Activated CD8-positive, alpha-beta T cell treated with anti-CD3 and anti-CD28 coated beads, Interleukin-2, amount 10 ng/mL, durations not matched to agents 7 days and 5 days (primary cell): ENCODE measurements at places on chromosomes 16 and 17. TPM values are rescaled to one million over a fixed set of nuclear protein-coding genes. Genes with fewer than 3 reads are reported as not detected.
A peak's percentile ranks its signal among the peaks of the same experiment; 100 is the strongest.

DNA sequence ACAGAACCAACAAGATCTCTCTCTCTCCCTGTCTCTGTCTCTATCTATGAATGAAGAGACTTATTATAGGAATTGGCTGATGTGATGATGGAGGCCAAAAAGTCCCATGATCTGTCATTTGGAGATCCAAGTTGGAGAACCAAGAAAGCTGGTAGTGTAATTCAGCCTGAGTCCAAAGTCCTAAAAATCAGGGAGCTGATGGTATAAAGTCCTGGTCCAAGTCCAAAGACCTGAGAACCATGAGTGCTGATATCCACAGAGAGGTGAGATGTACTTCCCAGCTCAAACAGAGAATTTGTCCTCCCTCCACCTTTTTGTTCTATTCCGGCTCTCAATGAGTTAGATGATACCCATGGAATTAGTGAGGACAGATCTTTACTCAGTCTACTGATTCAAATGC is 15.4 kb upstream of the TMIGD1 start:
- DNase-seq, result no peak

- DNase-seq, result no peak
Observed at GRCh38 chr17:266701-267667, 85.5 kb upstream of the DOC2B start.

DNA sequence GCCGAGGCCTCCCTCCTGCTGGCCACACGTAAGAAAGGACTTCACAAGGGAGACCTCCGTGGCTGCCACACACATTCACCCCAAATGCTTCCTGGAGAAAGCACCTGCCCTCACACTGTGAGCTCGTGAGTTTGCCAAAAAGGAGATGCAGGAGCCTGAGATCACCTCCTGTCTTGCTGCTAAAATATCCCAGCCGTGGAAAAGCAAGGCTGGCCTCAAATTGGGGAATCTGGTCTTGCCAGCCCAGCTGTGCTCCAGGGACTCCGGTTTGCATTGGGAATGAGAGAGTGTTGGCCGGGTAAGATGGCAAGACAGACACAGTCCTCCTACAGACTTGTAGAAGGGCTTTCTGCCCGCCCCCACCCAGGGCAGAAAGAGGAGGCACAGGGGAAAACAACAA is 13.8 kb downstream of the RBFOX3 start:
- DNase-seq, result no peak

DNA sequence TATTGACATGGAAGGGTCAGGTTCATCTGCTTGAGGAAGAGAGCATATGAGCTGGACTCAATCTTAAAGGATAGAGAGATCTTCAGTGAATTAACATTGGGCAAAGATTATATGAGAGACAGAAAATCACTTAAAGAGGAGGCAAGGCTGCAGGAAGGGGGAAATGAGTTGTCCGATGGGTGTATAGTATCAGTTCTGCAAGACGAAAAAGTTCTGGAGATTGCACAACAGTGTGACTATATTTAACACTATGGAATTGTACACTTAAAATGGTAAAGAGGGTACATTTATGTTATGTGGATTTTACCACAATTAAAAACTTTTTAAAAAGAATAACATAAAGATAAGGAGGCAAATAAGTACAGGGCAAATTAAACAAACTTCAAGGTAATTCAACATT is 80.7 kb downstream of the HELZ start:
- no peak for DNase-seq

DNA sequence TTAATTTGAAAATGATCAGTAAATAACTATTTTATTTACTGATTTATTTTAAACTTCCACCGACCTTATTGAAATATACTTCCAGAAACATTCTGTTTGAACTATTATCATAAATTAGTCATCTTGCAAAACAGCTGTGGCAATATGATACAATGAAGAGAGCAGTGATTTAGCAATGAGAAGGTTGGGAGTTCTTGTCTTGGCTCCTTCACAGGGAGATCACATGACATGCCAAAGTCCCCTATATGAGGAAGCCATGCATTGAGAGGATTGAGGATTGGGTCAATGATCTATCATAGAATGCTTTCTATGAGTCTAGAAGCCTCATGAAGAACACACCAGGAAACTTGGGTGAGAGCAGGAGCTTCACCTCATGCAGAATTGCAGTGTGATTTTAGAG is 222.7 kb downstream of the LGALS9B start:
- DNase-seq, result no peak

GRCh38 chr16:78218279-78218678 is 118.8 kb downstream of the WWOX start:
- DNase-seq, result no peak

DNA sequence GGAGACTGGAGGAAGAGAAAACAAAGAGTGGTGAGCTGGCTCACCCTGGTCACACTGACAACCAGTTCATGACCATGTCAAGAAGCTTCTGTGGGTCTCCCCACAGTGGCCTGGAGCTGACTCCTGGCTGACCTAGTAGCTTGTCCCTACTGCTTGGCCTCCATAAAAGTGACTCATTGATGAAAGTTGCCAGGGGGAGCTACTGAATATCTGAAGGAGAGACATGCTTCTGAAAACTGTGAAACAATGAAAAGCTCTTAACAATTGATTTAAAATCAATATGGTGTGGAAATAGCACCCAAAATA is 22.0 kb downstream of the SMPD3 start:
- no peak for DNase-seq

DNA sequence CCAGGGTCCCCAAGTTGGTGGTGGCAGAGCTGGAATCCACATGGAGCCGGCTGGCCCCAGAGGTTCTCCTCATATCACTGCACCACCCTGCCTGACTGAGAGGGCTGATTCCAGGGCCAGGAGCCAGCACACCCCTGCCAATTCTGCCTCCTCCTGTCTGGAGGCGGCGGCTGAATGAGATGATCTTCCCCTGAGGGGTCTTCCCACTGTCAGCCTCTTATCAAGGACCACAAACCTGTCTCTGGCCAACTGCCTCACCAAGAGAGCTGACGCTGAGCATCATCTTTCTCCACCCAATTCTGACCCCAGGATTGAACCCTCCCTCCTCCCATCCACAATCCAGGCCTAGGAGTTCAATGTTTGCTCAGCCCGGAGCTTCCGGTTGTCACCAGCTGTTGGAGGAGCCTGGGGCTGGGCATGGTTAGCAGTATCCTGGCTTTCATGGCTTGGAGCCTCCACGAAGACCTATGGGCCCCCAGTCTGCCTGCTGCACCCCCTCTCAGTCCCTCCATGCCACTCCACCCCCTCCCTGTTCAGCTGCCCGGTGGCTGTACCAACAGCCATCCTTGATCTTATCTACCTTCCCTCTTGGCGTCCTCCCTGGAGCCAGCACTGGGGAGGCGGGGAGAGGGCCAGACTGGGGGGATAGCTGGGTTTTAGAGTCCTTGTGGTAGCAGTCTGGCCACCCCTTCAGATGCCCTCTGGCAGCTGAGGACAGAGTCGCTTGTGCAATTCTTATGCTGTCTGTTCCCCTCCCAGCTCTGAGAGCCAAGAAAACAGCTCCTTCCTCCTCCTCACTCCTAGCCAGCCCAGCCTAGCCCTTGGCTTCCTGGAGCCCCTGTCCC is 25.6 kb downstream of the ABCC3 start:
- no peak for DNase-seq

DNA sequence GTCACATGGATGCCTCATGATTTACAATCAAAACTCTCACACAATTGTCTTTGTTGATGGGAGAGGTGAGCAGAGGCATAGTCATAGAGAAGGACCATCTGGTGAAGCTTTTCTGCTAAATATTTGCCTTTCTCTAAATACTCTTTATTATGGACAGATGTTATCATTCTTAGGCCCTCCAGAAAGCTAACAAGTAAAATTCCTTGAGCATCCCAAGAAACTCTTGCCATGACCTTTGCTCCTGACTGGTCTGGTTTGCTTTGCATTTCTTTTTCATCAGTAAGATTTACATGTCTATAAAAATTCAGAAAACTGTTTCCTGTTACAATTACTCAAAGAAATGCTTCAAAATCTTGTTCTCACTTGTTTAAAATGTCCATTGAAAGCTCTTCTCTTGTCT is 1336.6 kb upstream of the CDH8 start:
- no peak for DNase-seq

DNA sequence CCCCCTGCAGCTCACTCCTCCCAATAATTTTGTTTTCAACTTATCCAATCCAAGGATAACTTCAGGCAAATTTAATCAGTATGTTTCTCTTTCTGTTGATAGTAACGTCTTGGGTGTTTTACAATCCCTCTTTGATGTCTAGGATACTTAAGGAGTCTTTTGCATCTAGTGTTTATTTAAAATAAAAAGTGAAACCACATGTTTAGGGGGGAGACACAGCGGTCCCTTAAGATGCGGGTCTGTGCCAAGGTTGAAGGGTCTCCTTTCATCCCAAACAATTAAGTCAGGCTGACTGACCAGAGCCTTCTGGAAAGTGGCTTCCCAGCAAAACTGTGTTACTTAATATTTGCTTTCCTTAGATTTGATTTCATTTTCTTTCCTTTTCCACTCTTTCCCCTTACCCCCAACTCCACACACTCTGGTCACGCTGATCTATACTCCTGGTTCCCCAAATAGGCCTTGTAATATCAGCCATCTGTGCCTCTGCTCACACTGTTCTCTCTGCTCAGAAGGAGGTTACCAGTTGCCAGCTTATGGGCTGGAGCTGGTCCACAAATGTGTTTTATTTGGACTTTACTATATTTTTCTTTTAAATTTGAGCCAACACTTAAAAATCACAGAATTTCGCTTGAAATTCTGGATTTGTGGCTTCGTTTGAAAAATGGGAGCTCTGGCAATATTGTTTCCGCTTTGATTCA is 11.2 kb downstream of the ANKS4B start:
- no peak for DNase-seq

DNA sequence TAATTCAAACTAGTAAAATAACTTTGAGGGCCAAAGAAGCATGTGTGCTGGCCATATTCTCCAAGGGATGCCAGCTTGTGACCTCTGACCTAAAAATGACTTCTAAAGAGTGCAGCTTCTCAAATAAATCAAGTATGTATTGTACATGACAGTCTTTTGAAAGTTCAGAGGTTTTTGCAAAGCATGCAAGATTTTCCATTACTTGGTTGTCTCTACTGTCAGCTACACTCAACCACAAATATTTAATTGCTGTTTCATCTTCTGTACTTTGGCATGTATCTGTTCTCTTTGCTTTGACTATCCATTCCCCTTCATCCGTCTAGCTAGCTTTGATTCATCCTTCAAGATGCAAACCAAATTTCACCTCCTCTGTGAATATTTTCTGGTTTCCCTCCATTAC is 121.9 kb upstream of the HS3ST2 start:
- DNase-seq, result no peak

Gene ARHGDIG
- total RNA-seq, result not detected

Gene PIGW
- 8.0 TPM for total RNA-seq

- peak; percentile 83 for DNase-seq
Observed at GRCh38 chr17:74210191-74211140, 2.9 kb upstream of the TTYH2 start.

Gene SLC12A3
- total RNA-seq, result not detected

DNA sequence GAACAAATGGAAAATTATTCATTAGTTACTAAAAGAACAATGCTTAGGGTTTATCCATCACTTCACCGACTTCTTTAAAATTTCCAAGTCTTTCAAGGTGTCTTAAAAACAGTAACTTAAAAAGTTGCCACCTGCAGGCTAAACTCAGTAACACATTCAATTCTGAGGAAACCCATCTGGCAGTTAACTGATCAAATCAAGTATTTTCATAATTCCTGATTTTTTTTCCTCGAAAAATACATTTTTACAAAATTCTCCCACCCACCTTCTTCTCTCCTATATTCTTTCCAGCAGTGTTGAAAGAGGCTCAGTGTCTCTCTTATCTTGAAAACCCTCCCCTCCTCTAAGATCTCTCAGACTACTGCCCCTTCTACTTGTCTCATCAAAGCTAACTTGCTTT is 29.9 kb downstream of the PARN start:
- DNase-seq, result no peak

Gene RAB40C
- total RNA-seq, result 15.0 TPM

Gene CCL3
- total RNA-seq, result 4.2 TPM

Gene CFAP97D1
- total RNA-seq, result not detected

Gene CDRT15L2
- total RNA-seq, result not detected

GRCh38 chr16:46826631-46827030 is 4.3 kb downstream of the C16orf87 start:
- DNase-seq, result no peak

- DNase-seq, result no peak
Observed at GRCh38 chr17:49616601-49617131, 41.0 kb downstream of the NXPH3 start.

Gene SLC6A4
- total RNA-seq, result 0.10 TPM

GRCh38 chr17:4498461-4499397 is at the start of gene SPNS2:
TSS of gene SPNS2 (plus strand) at chr17:4498881. CDS start at chr17:4499048, 167 bp downstream.
- peak; percentile 66 for DNase-seq

Gene CES1
- total RNA-seq, result not detected

GRCh38 chr16:4017807-4018206 is 98.4 kb downstream of the ADCY9 start:
- DNase-seq, result no peak

DNA sequence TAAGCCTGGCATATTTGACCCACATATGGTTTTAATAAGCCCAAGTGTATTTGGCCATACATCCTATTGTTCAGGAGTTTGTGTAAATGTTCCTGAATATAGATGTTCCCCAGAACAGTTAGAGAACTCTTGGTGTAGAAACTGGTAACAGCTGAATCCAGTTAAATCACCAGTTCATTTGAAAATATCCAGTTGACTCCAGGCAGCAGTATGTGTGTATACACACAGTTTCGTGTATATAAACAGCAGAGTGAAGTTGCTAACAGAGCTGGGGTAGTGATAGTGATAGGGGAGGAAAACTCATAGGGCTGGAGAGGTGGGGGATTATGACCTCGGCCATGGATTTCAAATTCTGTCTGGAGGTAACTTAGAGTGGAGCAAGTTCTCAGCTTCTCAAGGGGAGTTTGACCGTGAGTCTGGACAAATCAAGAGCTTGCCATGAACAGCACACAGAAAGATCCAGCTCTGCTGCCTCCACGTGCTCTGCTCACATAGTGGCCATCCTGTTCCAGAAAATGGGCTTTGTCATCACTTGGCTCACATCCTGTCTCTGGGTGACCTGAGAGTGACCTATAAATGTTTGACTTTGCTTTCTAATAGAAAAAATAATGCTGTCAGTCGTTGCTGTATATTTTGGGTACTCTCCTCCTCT is 30.6 kb upstream of the MMD start:
- DNase-seq, result no peak

Gene BAIAP2
- 5.8 TPM for total RNA-seq

DNA sequence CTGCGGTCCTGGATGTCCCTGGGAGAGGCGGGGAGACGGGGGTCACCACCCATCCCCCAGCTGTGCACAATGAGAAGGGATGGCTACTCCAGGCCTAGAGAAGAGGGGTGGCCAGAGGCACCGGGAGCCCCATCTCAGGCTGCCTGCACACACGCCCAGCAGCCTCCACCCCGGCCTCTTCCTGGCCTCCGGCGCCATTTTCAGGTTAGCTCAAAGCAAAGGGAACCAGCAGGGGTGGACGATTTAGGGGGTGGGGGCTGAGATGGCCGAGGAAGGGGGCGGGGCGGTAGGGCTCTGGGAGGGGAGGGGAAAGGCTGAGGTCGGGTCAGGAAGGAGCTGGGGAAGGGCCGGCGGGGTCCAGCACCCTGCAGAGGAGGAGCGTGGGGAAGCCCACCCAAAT is 42.8 kb downstream of the SRCIN1 start:
- no peak for DNase-seq

- DNase-seq, result no peak
Observed at GRCh38 chr16:27853651-27854050, 209.9 kb downstream of the GSG1L start.

GRCh38 chr17:59607061-59607460 is 12.6 kb upstream of the CLTC start:
- no peak for DNase-seq

Gene MYCBPAP
- 7.7 TPM for total RNA-seq

- DNase-seq, result no peak
Observed at GRCh38 chr17:64984181-64984580, 64.9 kb upstream of the LRRC37A3 start.

- DNase-seq, result no peak
Observed at GRCh38 chr17:56185491-56186221, 32.4 kb downstream of the ANKFN1 start.
